Stimulated activated CD8-positive, alpha-beta memory T cell treated with anti-CD3 and anti-CD28 coated beads, Interleukin-4, amount 100 ng/mL, for 4 hours (primary cell): ENCODE measurements at places on chromosomes 7 and 10.

GRCh38 chr10:98041352-98042043, 11.1 kb upstream of the CRTAC1 start:
- DNase-seq, result peak; percentile 5

GRCh38 chr10:58177362-58177947, 90.2 kb downstream of the IPMK start:
- DNase-seq, result no peak

GRCh38 chr10:130368761-130369560, 232.8 kb downstream of the GLRX3 start:
- no peak for DNase-seq

- no peak for DNase-seq
Observed at GRCh38 chr7:31776616-31777015, 89.6 kb downstream of the PPP1R17 start.

DNA sequence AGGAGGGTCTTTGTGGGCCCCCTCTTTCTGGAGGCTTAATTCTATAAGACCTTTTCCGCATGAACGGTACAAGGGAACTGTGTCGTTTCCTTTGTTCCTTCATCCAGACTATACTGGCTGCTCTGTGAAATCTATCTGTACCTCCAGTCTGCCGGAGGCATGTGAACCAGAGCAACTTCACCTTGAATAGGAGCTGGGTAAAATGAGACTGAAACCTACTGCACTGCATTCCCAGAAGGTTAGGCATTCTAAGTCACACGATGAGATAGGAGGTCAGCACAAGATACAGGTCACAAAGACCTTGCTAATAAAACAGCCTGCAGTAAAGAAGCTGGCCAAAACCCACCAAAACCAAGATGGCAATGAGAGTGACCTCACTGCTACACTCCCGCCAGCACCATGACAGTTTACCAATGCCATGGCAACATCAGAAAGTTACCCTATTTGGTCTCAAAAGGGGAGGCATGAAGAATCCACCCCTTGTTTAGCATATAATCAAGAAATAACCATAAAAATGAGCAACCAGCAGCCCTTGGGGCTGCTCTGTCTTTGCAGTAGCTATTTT, 36.8 kb upstream of the INPP5F start:
- DNase-seq, result no peak

- no peak for DNase-seq
Observed at GRCh38 chr10:90964781-90965465, 44.0 kb upstream of the ANKRD1 start.
